ENCODE measurements at places on chromosomes 2 and 18.

- DNase-seq: no peak
Measured at GRCh38 chr2:142315346-142315745, 184.5 kb upstream of the LRP1B start.

GRCh38 chr18:61164321-61164720 is 168.9 kb upstream of the CDH20 start:
- no peak for DNase-seq

- DNase-seq: no peak
Measured at GRCh38 chr2:147660680-147661079, 184.1 kb upstream of the ACVR2A start.

DNA sequence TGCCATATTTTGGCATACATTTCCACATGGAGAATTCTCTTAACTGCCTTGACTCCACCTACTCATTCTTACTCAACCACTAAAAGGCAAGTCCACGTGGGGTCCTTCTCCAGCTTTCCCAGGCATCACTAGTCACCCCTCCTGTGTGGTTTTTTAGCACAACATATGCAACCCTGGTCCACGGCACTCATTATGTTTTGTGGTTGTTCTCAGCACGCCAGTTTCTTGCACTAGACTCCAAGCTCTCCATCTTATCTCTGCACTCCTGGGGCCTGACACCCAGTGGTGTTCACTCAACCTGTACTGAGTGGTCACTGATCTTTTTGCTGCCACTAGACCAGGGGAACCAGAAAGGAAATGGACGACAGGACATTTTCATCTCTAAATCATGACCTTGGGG is 18.0 kb downstream of the MARCHF4 start:
- no peak for DNase-seq

DNA sequence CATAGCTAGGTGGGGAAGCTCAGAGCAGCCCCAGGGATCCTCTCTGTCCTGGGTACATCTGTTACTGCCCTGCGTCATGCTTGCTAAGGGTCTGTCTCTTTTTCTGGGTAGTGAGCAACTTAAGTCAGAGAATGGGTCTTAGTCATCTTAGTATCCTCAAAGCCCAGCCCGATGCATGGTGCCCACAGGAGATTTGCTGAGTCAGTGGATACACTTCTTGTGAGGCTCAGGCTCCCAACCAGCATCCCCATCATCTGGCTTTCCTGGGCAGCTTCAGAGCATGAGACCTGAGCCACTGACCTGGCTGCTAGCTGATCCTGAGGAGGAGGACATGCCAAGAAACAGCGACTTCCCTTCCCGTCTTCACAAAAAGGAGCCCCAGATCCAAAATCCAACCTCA is 10.0 kb downstream of the FOXI3 start:
- no peak for DNase-seq

DNA sequence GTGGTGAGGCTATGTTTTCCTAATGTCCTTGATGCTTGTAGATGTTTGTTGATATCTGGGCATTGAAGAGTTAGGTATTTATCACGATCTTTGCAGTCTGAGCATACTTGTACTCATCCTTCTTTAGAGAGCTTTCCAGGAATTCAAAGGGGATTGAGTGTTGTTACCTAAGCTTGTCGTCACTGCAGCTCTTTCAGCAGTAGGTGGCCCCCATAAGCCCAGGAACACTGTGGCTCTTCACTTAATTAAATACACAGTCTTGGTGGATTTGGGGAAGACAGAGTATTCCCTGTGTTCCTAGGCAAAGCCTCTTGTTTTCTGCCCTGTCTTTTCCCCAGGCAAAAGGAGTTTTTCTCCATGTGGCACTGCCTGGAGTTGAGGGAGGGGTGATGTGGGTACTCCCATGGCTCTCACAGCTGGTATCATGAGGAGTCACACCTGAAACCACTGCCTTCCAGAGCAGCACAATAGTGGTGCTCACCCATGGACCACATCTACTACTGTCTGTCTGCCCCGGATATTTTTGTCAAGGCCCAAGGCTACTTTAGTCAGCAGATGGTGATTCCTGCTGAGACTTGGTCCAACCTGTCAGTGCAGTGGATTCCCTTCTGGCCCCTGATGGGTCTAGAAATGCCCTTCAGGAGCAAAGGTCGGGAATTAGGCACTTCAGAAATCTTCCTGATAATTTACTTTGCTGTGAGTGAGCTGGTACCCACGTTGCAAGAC is 95.7 kb downstream of the GALNT13 start:
- DNase-seq: no peak

DNA sequence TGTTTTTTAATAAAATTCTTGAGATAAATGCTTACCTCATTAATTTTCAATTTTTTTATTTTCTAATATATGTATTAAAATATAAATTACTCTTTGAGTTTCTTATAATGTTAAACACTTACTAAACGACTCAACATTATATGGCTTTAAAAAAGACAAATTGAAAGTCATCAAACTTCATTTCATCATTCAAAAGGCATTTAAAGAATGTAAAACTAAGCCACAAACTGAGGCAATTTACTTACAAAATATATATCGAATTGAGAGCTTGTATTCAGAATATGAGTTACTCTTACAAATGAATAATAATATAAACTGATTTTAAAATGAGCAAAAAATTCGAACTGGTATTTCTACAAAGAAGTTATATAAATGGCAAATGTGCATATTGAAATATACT is 1262.2 kb upstream of the PIK3C3 start:
- DNase-seq: no peak

DNA sequence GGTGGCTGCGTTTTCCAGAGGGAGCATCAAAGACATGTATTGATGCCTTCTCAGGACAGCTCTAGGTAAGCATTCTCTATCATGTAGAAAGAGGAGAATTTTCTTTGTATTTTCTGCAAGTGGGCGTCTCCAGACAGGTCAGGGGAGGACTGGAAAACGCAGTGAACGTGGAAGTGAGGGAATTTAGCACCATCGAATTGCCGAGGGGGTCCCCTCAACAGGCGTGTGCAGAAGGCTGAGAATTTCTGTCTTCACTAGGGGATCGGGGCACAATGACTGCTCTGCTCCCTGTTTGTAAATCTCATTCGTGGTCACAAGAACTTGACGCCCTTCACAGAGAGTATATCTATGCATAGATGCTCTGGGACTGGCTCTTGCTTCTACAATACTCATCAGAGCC is 5.0 kb upstream of the NTSR2 start:
- DNase-seq: no peak
